ENCODE measurements at places on chromosomes 2 and 18. TPM values are rescaled to one million over a fixed set of nuclear protein-coding genes. Genes with fewer than 3 reads are reported as not detected.

DNA sequence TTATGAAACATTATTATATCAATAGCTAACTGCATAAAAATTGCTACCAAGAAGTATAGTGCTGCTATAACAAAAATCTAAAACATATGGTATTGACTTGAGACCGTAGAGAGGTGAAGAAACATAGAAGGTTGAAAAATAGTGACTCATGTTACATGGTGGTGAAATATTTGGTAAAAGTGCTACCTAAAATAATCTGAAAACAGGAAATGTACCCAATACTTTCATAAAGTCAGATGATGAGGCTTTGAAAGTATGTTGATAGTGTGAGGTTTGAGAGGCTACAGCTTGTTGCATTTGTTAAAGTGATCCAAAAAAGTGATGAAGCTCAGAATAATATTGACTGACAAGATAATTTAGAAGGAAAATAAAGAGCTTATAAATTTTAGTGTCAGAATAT, 718.7 kb upstream of the SLC8A1 start:
- no peaks in the 10 kb centered on the region for H3K4me1 ChIP-seq
- DNase-seq, result no peak
- H3K36me3 ChIP-seq, result no peaks in the 10 kb centered on the region
- no peak overlapping the region for H3K27ac ChIP-seq
- H3K27me3 ChIP-seq, result no peaks in the 10 kb centered on the region

GCA gene
- 11.3 TPM for total RNA-seq

DNA sequence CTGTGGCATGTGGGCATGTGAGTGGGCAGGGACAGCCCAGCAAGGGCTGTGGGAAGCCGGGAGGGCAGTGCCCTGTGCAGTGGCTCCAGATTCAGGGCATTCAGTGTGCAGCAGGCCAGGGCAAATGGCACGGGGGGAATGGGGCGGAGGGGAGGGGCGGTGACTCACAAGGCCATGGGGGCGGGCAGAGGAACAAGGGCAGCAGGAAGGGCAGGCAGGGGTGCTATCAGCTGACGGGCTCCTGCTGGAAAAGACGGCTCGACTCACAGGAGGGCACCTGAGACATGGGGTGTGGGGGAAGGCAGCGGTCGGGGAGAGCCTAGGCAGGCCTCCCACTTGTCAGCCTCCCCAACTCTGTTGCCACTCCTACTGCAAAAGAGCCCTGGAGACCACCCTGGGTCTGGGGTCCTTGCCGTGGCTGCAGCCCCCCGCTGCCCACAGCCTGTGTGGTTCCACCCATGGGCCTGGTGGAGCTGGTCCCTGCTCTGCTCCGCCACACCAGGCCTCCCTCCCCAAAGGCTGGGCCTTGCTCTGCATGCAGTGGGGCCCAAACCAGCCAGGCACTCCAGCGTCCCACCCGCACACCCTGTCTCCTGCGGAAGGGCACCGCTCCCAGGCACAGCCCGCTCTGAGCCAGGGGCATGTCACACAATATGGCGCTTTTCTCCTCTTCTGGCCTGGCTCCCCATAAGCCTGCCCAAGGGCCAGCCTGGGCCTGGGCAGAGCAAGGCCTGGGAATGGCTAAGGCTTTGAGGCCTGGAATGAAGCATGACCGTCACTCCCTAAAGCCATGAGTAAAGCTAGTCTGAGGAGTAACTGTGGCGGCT, 25.9 kb downstream of the HS6ST1 start:
- no peak overlapping the region for H3K27ac ChIP-seq
- peaks cover 9% of the 10 kb centered on the region for H3K36me3 ChIP-seq
- H3K4me3 ChIP-seq, result no peak overlapping the region
- H3K27me3 ChIP-seq, result no peaks in the 10 kb centered on the region

KCTD1 gene
- 29.7 TPM for total RNA-seq

DNA sequence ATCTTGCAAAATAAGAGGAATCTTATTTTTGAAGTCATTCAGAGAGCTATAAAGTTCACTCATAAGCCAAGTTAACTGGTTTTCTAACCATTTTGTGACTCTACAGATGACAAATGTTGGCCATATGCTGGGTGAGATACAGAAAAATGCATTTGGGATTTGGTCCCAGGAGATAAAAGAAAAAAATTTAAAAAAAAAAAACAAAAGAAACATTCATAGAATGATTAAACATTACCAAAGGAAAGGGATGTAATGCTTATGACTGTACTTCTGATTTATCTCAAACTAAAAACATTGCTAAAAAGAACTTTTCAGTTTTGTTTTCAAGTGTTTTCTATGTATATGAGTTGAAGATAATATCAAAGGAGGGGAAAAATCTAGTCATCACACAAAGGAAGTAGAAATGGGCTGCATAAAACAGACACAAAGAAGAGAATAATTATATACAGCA, 43.1 kb downstream of the PELI1 start:
- H3K27ac ChIP-seq, result no peak overlapping the region
- H3K4me1 ChIP-seq, result no peaks in the 10 kb centered on the region
- no peaks in the 10 kb centered on the region for H3K27me3 ChIP-seq
- no peak overlapping the region for H3K4me3 ChIP-seq

EPB41L3 gene
- 13.1 TPM for total RNA-seq

DNA sequence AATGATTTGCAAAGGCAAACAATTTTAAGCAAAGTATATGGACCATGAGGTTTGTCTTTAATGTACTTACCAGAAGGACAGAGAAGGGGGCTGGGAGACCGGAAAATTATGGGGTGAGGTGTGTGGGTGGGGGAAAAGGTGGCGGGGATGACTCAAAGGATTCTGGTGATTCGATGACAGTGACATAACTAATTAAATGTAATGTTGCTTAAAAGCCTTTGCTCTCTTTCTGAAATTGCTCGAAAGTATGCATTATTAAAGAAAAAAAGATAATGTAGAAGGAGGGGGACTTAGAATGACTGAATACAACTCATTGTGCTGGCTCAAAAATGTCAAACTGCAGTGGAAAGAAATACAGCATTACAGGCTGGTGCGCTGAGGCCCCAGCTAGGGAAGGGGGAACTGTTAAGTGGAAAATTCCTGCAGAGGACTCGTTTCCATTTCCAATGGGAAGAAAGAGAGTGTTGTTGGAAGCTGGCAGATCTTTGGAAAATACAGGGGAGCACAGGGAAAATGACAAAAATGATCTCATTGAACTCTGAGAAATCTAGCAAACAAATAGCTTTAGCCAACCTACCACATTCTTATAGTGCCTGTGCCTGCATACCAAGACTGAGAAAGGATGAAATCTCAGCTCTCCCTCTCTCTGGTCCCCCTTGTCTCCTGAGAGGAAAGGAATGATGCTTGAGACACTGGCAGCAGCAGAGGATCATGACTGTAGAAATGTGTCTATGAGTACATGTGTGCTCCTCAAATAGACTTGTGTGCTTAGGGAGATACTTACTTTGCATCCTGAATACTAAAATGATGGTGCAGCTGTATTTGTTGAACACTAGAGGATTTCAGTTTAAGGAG, 632.4 kb downstream of the NYAP2 start:
- H3K4me3 ChIP-seq, result peak overlapping the region; percentile 89
- no peak for DNase-seq
- no peak overlapping the region for H3K27ac ChIP-seq
- H3K4me1 ChIP-seq, result peaks cover 35% of the 10 kb centered on the region
- peaks cover 2% of the 10 kb centered on the region for H3K36me3 ChIP-seq

DNA sequence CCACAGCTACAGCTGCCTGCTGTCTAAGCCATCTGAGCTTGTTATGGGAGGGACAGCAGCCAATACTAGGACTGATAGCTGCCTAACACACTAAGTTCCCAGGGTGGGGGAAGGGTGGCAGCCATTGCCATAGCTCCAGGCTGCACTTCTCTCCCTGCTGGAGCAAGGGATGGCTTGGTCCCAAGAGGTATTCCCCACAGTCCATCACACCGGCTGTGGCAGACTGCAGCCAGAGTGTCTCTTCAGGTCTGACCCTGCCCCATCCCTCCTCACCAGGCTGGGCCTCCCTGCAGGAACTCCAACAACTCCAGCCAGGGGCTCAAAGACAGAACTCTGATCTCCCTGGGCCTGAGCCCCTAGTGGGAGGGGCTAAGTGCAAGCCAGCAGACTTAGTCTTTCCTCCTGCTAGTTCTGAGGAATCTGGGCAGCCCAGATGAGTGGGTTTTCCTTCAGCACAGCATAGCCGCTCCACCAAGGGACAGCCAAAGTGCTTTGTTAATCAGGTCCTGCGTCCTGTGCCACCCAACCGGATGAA, 632.1 kb downstream of the SOCS6 start:
- H3K36me3 ChIP-seq, result no peaks in the 10 kb centered on the region
- H3K27ac ChIP-seq, result no peak overlapping the region
- H3K4me3 ChIP-seq, result no peak overlapping the region

- no peaks in the 10 kb centered on the region for H3K27me3 ChIP-seq
- no peak overlapping the region for H3K27ac ChIP-seq
- DNase-seq, result no peak
Measured at GRCh38 chr2:150474326-150475074, 13.0 kb downstream of the RND3 start.

- H3K36me3 ChIP-seq, result no peaks in the 10 kb centered on the region
- DNase-seq, result no peak
- H3K27ac ChIP-seq, result no peak overlapping the region
- no peak overlapping the region for H3K4me3 ChIP-seq
Measured at GRCh38 chr2:30185178-30185577, 38.4 kb downstream of the YPEL5 start.

AQP12A gene
- not detected for total RNA-seq

- peaks cover 17% of the 10 kb centered on the region for H3K36me3 ChIP-seq
- H3K4me1 ChIP-seq, result peaks cover 25% of the 10 kb centered on the region
- H3K27ac ChIP-seq, result peak overlapping the region; percentile 99
- no peak for DNase-seq
- no peak overlapping the region for H3K4me3 ChIP-seq
Measured at GRCh38 chr2:86035376-86035882, 70.3 kb downstream of the POLR1A start.

NR4A2 gene
- 7.8 TPM for total RNA-seq

DNA sequence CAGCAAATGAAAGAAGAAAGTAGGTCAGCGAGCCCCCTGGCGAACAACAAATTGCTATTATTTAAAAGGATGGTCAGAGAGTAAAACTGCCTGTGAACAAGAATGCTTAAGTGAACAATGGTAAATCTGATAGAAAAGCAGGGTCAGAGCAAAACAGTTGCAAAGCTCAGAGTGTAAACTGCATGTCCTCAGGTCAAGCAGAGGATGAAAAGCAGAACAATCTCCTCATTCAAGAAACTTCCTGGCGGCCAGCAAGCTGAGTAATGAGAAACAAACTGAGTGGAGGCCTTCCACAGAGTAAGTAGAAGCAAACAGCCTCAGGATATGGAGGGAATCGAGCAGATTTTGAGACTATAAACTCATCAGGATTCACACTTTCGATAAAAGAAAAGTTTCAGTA, 117.9 kb downstream of the PPP1R1C start:
- H3K36me3 ChIP-seq, result peaks cover 15% of the 10 kb centered on the region
- H3K27me3 ChIP-seq, result no peaks in the 10 kb centered on the region
- H3K4me1 ChIP-seq, result peaks cover 46% of the 10 kb centered on the region
- H3K27ac ChIP-seq, result peak overlapping the region; percentile 8

IL36RN gene
- not detected for total RNA-seq

GRCh38 chr2:85534099-85534498, 4.9 kb upstream of the MAT2A start:
- peaks cover 21% of the 10 kb centered on the region for H3K4me1 ChIP-seq
- H3K27ac ChIP-seq, result no peak overlapping the region
- H3K36me3 ChIP-seq, result peaks cover 1% of the 10 kb centered on the region
- H3K27me3 ChIP-seq, result peaks cover 2% of the 10 kb centered on the region

GRCh38 chr2:223995569-223995968, 38.3 kb downstream of the MRPL44 start:
- peaks cover 25% of the 10 kb centered on the region for H3K4me1 ChIP-seq
- no peaks in the 10 kb centered on the region for H3K27me3 ChIP-seq
- peaks cover 14% of the 10 kb centered on the region for H3K36me3 ChIP-seq

DNA sequence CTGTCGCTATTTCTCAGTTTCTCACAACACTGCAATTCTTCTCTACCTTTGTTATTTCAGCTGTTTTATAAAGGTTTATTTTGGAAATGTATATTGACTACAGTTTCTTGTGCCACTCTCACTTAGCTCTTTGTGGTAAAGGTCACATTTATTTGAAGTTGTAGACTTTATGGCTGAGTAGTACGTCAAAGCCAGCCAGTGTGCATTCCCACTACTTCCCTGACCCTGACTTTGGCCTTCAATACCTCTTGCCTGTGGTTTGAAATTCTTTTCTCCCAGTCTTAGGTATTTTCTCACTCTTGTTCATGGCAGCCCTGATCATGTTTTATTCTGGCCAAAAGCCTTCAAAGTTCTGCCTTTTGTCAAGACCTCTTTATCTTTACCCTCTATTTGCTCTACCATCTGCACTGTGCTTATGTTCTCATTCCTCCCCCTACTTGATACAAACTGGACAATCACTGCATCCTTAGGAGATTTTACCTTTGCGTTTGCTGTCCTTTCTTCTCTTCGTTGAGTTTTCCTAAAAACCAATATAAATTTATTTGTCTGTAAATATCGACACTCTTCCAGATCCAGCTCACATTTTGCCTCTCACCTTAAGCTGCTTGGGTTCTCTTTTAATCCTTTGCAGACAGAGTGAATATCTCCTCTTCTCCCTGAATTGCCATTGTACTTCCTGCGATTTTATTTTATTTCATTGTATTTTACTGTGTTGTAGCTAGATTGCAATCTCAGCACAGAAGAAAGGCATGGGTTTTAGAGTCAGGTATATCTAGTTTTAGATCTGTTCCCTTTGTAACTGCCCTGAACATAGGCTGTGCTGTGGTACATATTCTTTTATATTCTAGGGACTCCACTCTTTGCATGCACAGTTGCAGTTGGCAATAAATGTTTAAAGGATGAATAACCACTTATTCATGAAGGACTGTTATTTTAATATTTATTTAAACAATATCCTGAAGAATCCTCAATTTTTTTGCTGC, 31.2 kb downstream of the GULP1 start:
- peaks cover 3% of the 10 kb centered on the region for H3K36me3 ChIP-seq
- no peak for DNase-seq
- H3K4me3 ChIP-seq, result no peak overlapping the region
- peaks cover 34% of the 10 kb centered on the region for H3K4me1 ChIP-seq
- no peaks in the 10 kb centered on the region for H3K27me3 ChIP-seq
- H3K27ac ChIP-seq, result no peak overlapping the region

All from neural crest cell (in vitro differentiated cells).